EL (cell line): ENCODE measurements at places on chromosomes 6 and 20.
A peak's percentile ranks its signal among the peaks of the same experiment; 100 is the strongest.

DNA sequence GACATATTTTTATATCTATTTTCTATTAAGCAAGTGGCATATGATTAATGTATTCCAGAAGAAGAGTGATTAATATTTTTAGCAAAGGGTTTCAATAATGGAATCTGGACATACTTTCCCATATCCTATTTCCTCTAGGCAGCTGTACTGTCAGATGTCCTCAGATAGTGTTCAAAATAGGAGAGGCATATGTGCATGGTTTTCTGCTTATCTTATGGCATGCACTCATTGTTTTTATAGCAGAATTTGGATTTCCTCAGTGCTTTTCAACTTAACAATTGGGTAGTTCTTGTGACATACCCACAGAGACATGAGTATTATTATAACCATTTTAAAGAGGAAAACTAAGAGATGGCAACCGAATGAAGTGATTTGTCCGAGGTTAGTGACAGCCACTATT is 12.6 kb upstream of the SLC17A5 start:
- no peak for DNase-seq

GRCh38 chr6:434051-434705 is 42.6 kb downstream of the IRF4 start:
- no peak for DNase-seq

DNA sequence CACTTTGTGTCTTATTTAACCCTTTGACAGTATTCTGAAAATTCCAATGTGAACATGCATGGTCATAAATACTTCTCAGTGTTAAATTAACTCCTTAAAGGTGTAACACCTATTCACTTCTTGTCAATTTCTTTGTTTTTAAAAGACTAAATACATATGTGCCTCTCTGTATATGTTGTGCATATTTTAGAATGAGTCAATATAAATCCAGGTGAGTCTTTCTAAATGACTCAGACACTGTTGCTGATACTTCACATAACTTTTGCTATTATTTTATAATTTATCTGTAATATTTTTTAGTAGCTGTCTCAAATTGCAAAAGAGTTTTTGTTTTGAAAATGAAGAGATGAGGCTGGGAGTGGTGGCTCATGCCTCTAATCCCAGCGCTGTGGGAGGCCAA is 36.0 kb downstream of the TIAM2 start:
- no peak for DNase-seq

- DNase-seq, result no peak
These were observed 867 bp downstream of the TCF21 start for GRCh38 chr6:133889557-133890403.

DNA sequence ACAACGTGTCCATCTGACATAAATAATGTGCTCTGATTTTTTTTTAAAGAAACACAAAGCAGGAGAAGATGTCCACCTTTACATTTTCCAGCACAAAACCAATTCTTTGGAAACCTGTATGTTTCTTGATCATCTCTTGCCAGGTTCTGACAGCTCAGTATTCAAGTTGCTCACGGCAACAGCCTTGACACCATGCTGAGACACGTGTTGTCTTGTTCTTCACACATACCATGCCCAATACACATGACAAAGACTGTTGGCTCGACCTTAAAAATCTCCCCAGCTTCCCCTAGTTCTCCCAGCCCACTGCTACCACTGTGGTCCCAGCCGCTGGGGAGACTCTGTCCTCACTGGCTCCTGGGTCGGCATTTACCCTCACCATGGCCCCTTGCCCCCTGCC is 518.9 kb downstream of the PREX1 start:
- no peak for DNase-seq

- no peak for DNase-seq
These were observed 154.0 kb downstream of the TSHZ2 start for GRCh38 chr20:53126185-53126584.

- no peak for DNase-seq
These were observed 2.0 kb upstream of the DUSP22 start for GRCh38 chr6:290111-290922.

- DNase-seq, result no peak
These were observed 43.1 kb downstream of the SUN5 start for GRCh38 chr20:32960849-32961731.

DNA sequence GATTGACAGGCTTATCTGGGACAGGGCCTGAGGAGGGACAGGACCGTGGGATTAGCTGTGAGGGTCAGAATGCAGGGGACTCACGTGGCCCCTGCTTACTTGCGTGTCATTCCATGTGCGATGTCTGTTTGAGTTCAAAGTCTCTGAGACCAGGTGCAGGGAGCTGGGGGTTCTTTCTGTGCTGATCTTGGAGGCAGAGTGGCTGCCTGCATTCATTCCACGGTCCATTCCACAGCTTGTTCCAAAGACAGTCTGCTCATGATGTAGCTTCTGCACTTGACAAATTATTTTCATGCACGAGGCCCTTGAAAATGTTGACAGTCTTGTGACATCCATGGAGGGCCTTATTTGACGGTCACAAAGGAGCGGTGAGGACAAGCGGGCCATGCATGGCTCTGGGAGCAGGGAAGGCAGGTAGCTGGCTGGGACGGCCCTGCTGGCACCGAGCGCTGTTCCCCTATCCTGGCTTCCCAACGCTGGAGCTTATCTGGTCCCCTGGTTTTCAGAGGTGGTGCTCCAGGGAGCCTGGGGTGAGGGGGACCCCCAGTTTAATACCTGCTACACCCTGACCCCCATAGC is 156.3 kb upstream of the RNF24 start:
- DNase-seq, result no peak

DNA sequence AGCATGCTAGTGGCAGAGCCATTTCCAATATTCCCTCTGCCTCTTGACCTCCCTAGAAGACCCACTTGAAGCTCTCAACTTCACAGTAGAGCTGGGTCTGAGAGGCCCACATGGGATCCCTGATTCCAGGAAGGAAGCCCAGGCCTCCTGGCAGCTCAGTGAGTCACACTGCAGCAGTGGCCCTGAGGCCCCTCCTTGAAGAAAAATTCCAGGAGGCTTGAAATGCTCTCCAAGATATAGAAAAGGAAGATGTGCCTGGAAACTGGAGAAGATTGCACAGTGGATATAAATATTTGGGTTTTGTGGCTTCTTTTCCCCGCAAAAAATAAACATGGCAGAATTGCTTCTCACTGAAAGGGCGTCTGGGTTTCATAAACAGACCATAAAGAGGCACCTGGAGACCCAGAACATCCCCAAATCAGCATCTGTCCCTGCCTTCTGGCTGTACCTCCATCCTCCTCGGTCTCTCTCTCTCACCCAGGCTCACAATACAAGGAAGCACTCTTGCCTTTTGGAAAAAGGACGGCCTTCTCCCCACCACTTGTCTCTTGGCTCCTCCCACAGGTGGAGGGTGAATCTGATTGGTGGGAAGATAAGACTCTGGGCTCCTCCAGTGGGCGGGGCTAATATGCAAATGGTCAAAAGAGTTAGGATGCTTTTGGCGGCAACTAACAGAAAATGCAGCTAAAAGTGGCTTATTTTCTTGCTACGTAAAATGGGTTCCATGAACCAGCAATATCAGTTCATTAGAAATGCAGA is 200.0 kb upstream of the SULF2 start:
- peak; percentile 66 for DNase-seq

DNA sequence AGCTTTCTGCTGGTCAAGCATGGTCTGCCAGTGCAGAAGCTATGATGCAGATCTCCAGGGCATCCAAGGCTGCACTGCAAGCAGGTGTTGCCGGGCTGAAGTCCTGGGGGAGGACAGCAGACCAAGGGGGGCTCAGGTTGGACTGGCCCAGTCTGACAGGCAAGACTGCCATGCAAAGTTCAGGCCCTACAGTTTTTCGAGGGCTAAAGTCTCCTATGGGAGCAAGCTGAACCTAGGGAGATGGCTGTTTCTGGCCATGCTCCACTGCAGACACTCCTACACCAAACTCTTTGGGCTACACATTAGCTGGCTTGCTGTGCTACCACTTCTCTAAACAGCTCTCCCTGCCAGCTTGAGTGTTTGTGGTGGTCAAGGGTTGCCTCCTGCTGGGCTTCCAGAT is 130.0 kb upstream of the SYNCRIP start:
- no peak for DNase-seq

- DNase-seq, result no peak
These were observed 41.7 kb downstream of the COL19A1 start for GRCh38 chr6:69907981-69908498.

DNA sequence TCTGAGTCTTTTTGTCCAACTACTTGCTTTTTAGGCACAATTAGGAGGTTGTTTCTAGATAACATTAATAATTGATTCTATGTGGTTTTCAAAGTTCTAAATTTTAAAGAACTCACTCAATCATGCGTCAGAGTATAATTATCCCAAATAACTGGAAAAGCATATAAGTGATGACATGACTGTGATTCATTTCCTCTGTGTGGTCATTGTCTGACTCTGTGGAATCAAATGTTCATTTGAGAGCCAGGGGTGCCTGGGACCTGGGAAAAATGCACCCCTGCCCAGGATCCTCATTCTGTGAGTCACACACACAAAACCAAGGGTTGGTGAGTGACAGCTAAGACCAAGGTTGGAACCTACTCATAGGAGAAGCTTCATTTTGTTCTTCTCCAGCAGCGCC is 127.1 kb upstream of the MLIP start:
- DNase-seq, result peak; percentile 97

DNA sequence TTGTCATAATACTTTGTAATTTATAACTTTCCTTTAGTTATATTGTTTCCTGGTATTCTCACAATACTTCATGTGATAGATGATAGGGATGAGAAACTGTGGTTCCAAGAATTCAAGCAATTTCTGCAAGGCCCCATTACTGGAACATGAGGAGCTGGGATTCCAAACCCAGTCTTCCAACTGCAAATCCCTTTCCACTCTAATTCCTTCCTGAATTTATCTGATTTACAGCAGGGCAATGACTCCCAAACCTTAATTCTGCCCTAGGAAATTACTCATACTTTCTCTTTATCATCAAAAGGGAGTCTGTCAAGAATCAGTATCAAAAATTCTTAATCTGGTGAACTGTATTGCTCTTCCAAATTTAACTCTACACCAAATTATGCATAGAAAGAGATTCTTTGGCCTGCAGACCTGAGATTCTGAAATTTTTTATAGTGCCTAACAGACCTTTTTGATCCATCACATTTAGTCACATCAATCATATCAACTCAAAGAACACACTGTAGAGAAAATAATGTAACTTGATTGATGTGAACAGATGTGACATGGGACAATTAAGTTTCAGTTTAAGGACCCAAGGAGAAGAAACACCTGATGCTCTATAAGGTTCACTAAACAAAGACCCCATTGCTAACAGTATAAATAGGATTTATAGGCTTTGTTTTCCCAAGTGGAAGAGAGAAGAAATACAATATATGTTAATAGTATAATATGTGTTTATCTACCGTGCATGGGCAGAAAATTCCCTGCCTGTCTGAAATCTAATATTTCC is 41.5 kb upstream of the GJA1 start:
- DNase-seq, result no peak

DNA sequence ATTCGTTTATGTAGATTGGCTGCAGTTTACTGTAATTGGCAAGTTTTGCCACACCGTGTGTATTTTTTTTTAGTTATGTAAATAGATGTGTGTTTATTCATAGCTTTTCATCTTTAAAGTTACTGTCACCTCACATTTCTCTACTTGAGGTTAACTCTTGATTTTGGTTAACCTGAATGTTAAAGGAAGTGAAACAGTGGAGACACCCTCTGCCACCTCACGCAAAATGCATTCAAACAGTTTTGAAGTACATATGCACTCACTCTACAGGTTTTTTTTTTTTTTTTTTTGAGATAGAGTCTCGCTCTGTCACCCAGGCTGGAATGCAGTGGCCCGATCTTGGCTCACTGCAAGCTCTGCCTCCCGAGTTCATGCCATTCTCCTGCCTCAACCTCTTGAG is 17.7 kb downstream of the OR2A4 start:
- no peak for DNase-seq

DNA sequence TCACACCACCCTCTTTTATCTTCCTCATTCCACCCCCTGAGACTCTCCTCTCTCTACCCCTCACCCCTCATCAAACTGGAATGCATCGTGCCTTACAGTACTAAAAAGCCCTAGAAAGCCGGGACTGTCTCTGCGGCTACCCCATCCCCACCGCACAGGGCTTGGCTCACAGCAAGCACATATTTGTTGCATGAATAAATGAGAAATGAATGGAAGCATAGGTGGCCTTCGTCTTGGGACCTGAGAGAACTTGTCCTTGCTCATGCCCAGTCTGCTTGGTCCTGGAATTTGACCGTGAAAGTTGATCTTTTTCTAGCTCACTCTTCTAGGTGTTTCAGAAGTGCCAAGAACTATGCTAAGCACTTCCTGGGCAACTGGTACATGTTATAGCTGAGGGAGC is 53.3 kb downstream of the APCDD1L start:
- DNase-seq, result no peak

DNA sequence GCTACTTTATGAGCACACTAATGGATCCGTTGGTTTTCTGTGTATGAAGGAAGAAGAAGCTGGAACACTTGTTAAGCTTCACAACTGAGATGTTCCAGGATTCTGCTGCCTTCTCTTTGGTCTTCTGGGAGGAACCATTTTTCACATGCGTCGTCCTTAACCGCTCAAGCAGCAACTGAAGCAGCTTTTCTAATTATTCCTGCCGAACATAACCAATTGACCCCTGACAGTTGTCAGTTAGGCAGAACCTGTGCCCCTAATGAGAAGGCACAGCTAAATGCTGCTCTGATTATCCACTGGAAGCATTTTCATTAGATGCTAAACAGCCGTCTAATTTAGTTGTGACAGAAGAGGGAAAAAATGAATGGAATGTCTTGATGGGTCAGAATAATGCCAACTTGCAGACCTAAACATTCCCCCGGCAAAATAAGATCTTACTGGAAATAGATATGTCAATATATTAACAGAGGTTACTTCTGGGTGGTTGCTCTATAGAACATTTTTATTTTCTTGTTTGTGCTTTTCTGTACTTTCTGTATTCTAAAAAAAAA is 85.0 kb upstream of the SMLR1 start:
- peak; percentile 72 for DNase-seq

GRCh38 chr20:44188752-44189151 is 1.8 kb upstream of the JPH2 start:
- no peak for DNase-seq

- no peak for DNase-seq
These were observed 138.4 kb upstream of the FOXA2 start for GRCh38 chr20:22722811-22723210.
